ENCODE measurements at places on chromosomes 3 and 15.

GRCh38 chr3:6216135-6217026 is 644.5 kb upstream of the GRM7 start:
- DNase-seq = no peak

DNA sequence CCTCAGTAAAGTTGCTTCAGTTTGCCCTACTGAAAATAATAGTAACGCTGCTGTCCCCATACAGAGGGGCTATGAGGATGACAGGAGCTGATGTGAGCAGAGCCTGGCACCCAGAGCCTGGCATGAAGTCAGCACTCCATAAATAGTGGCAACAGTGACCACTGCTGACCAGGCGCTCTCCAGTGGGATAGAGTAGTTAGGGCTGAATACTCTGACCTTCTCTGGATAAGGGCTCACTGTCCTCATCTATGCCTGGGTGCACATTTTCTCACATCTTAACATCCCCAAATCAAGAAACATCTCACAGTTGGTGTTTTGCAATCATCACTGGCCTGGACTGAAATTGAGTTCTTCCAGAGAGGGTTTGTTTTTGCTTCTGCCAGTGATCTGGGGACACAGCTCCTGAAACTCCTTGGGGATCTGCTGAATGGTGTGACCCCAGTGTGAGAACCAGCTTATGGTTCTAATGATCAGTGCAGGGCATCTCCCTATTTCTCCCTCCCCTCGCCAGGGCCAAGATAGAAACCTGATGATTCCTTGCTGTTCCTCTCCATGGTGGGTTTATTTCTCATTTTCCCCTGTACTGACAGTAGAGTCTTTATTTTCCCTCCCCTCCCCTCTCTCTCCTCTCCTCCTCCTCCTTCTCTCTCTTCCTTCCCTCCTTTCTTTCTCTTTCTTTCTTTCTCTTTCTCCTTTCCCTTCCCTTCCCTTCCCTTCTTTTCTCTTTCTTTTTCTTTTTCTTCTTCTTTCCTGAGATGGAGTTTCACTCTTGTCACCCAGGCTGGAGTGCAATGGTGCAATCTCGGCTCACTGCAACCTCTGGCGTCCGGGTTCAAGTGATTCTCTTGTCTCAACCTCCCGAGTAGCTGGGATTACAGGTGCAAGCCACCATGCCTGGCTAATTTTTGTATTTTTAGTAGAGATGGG is 3.5 kb upstream of the PCSK6 start:
- DNase-seq = no peak

GRCh38 chr3:121228971-121229370 is 316.8 kb downstream of the POLQ start:
- DNase-seq = no peak

DNA sequence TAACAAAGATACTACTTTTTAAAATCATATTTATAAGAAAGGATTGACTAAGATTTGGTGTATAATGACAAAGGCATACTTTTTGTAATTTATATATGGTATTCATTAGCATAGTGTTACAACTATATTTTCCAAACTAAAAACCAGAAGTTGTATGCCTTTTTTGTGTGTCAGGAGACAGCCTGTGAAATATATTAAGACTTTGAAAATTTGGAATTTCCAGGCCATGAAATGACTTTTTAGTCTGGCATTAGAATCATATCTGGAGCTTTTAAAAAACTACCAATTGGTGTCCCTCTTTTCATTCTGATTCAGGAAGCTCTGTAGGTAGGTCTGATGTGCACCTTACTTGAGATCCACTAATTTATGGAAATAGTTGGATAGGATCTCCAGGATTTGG is 41.9 kb downstream of the CALML4 start:
- no peak for DNase-seq

DNA sequence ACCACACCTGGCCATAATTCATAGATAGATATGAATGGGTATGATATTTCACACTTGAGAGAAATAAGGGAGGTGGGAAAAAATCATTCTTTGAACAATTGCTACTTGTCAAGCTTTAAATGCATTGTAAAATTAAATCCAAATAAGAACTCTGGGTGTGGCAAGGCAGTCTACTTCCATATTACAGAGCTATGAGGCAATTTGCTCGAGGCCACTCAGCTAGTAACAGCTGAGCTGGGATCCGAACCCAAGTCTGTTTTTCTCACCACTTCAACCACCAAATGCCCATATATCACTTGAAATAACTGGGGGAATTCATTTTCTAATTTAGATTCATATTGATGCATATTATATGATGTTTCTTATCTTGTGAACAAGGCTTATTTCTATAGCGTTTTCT is 482.2 kb upstream of the ADAMTS9 start:
- DNase-seq = no peak

DNA sequence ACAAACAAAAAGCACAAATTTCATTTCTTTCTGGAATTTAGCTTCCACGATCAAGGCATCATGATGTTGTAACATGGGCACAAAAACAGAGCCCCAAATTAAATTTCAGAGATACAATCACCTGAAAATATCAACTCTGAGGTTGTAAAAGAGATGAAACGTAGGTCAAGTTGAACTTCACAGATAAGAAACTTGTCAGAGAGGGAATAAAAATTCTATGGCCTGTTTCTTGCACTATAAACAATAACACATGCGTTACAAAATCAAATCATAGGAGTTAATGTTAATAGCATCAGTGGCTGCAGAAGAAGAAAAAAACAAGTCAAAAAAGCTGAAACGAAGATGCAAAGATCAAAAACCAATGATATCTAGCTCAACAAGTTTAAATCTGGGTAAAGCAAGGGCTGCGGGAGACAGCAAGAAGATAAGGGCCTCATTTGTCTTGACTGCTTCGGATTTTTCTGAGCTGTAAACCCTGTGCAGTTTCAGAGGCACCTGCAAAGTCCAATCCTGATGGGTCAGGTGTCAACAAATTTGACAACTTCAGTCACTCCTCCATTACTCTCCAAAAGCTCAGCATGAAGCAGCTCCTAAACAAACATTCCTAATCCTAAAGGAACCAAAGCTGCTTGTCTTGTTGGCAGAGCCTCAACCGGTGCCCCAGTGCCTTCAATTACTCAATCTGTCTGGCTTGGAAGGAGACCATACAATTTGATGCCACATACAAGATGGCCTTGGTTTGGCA is 219.8 kb downstream of the STT3B start:
- no peak for DNase-seq

DNA sequence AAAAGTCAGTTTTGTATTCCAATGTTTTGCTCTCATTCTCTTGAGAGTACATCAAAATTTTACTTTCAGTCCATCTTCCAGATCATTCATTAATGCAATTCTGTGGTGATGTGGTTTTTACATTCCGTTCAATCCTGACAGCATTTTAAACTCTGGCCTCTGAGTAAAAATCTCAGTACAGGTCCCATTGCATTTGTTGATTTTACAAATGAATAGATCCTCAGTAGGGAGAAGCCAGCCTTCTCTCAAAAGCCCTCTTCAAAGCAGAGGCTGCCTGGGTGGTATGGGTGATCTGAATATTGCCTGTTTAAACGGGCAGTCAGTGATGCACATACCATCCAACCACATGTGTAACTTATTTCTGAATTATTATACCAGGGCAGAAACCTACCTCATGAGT is 72.5 kb upstream of the TSC22D2 start:
- DNase-seq = no peak

- DNase-seq = no peak
These were observed 9.3 kb downstream of the GALNT15 start for GRCh38 chr3:16183601-16184270.

- DNase-seq = no peak
These were observed 32.5 kb upstream of the GP5 start for GRCh38 chr3:194431554-194431953.

GRCh38 chr3:114565216-114565615 is 271.4 kb downstream of the TIGIT start:
- no peak for DNase-seq

GRCh38 chr3:141218162-141218835 is 13.3 kb upstream of the PXYLP1 start:
- no peak for DNase-seq

DNA sequence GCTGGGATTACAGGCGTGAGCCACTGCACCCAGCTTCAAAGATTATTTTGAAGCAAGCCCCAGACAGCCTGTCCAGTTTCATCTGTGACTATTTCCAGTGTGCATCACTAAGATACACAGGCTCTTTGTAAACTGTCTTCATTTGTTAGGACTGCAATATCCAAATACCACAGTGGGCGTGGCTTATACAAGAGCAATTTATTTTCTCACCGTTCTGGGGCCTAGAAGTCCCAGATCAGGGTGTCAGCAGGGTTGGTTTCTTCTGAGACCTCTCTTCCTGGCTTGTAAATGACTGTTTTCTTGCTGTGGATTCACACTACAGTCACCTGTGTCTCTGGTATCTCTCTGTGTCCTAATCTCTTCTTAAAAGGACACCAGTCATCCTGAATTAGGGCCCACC is 59.7 kb downstream of the RLBP1 start:
- DNase-seq = no peak

- no peak for DNase-seq
These were observed 74.9 kb downstream of the TIPARP start for GRCh38 chr3:156749244-156749643.

DNA sequence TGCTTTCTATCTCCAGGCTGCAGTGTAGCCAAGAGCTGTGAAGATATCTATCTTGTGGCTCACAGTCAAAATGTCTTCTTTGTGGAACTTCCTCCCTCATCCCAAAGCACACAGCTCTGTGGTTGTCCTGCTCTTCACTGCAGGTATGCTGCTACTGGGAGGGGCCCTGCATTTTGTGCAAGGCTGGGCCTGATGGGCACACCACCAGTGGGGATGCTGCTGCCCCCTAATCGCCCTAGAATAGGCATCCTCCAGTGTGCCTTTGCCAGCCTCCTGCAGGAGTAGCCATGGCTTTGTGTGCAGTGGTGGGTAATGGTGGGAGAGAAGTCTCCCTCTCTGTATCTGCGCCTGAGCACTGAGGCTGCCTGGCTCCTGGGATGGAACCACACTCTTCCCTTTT is 297.3 kb downstream of the DOCK3 start:
- DNase-seq = no peak

GRCh38 chr3:196938124-196938523 is 4.2 kb downstream of the NCBP2 start:
- DNase-seq = no peak

DNA sequence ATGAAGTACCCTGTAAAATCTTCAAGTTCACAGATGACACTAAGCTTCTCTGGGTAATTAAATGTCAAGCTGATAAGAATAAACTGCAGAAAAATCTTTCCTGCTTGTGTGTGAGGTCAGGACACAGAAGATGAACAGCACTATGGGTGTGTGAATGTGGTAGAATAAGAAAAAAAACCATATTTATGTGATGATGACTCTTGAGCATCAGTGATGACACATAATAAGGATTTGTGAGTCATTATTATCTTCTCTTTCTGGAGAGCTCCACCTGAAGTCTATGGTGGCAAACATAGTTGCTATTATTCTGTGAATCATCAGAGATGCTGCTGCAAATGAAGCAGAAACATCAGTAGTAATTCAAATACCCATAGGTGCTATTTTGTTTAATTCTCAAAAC is 422.4 kb downstream of the DIPK2A start:
- no peak for DNase-seq

GRCh38 chr3:88149101-88149508 is 654 bp upstream of the C3orf38 start:
- no peak for DNase-seq

DNA sequence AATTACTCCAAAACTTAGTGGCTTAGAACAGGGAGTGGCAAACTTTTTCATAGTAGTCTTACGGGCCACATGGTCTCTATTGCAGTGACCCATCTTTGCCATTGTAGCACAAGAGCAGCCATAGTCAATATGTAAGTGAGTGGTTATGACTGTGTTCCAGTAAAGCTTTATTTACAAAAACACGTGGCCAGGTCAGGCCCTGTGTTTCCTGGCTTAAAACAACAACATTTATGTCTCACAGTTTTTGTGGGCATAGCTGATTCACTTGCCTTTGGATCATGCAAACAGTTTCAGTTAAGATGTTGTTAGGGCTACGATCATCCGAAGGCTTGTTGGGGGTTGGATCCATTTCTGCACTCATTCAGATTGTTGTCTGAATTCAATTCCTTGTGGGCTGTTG is 103.8 kb downstream of the CHCHD6 start:
- DNase-seq = no peak

- DNase-seq = no peak
These were observed 73.6 kb downstream of the ITGB5 start for GRCh38 chr3:124813541-124813940.

- no peak for DNase-seq
These were observed 129.5 kb upstream of the ACP3 start for GRCh38 chr3:132187746-132188145.

DNA sequence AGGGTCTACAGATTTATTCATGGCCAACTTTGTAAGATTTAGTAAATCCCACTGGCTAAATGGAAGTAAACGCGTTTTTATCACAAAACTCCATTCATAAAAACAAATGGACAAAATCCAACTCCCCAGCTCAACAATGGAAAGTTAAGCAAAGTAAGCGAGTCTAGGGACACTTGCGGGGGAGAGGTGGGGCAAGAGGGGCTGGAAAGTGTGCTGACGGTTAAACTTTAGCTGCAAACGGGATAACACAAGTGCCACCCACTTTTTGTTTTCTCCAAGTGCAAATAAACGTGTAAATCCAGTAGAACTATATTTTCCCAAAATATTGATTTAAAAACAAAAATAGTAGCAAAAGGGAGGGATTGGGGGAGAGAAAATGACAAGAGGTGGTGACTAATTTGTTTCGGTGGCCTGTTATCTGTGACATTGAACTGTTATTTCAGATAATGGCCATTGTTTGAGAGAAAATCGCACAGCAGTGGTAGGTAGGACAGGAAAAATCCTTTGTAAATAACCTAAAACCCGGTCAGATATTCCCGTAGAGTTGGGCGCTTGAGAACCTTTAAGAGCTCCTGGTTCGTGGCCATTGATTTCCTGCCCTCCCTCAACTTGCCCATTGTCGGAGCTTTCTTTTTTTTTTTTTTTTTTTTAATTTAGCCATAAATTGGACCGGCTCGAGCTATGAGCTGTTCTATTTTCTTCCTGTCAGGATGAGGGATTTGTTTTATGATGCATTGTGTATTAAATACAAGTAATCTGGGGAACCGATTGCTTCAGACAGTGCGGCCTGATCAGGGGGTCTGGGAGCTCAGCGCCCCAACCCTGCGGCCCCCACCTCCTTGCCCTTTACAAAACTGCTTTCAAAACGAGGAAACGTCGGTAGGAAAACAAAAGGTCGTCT is 514.8 kb downstream of the MECOM start:
- no peak for DNase-seq

DNA sequence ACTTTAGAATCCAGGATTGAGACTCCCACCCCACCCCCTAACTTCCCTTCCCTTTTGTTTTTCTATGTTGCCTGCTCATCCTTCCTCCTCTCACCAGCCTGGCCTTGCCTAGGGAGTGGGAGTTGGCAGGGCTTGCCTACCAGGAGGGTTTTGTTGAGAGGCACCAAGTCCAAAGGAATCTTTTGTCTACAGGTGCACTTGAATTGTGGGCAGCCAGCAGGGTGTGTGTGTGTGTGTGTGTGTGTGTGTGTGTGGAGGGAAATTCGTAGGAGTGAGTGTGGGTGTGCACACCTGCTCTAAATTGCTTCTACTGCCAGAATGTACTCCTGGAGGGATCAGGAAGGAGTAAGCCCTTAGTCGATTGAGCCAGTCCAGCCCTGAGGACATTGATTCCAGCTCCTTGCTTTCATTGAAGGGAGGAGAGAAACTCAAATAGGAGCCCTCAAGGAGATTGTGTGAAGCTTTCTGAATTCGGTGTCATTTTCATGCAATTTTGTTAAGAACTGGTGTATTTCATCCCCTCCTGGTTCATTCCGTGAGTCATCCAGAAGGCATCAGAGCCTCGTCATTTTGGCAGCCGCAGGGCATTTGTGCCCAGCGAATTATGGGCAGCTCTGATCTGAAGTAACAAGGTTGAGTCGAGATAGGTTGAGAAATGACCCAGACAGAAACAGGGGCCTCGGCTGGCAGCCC is 112.1 kb downstream of the SLCO3A1 start:
- no peak for DNase-seq

- DNase-seq = no peak
These were observed 34.9 kb upstream of the MEIS2 start for GRCh38 chr15:37135225-37135624.
